BJ (cell line): ENCODE measurements at places on chromosomes 4 and X. TPM values are rescaled to one million over a fixed set of nuclear protein-coding genes. Genes with fewer than 3 reads are reported as not detected.

DNA sequence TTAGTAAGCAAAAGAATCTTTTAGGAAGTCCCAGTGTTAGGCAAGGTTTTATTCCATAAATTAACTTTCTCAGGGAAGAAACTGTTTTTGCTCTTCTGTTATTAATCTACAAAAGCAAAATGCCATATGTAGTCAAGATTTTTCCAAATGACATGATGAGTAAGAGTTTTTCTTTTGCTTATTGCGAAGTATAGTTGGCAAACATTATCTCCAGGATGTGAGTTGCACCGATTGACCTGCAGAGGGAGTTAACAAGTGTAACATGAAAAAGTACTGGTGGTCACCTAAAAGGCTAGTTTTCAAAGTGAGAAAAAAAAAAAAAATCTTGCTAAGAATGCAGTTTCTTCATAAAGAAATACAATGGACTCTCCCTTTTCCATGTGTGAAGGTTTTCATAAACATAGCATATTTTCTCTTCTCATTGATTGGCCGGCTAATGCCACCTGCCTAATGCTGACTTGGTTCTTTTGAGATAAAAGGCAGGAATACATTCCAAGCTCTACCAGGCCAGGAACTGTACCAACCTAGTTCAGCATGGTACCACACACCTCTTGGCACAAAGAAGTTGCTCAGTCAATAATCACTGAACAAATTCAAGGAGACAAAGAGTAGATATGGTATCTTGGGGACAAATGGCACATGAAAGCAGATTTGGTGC is 100.2 kb downstream of the LNX1 start:
- peak; percentile 86 for DNase-seq

DNA sequence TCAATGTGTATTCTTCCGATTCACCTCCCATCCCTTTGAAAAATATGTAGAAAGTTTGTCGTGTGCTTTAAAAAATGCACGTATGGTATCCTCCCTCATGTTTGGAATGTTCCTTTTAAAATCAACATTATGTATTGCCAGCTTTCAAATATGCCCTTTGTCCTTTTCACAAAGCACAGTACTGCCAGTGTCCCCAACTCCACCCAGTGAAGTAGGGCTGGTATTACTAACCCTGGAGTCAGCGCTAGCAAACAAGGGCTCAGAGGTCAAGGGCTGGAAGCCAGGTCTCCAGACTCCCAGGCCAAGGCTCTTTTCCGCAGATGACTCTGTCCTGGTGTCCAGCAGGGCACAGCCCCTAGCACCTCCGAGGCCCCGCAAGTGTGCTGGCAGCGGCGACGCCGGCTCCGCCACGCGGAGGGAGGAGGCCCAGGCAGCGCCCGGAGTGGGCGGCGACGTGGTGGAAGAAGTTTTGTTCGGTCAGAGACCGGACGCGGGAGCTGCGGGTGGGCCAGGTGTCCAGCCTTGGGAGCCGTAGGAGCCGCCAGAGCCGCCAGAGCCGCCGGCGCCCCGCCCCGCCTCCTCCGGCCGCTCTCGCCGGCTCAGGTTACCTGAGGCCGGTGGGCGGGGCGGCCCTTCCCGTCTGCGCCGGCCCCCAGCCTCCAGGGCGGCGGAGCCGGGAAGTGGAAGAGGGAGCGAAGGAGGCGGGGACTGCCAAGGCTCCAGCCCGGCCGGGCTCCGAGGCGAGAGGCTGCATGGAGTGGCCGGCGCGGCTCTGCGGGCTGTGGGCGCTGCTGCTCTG is at the start of gene IL13RA1:
Gene IL13RA1 (plus strand): TSS at position 720 of the 799 bp plus-strand sequence. CDS start 33 bp downstream, at position 753.
- no peak for DNase-seq

GRCh38 chr4:22430626-22431025 is 85.2 kb downstream of the ADGRA3 start:
- DNase-seq = no peak

GRCh38 chr4:84032372-84032771 is 466.7 kb downstream of the NKX6-1 start:
- no peak for DNase-seq

DNA sequence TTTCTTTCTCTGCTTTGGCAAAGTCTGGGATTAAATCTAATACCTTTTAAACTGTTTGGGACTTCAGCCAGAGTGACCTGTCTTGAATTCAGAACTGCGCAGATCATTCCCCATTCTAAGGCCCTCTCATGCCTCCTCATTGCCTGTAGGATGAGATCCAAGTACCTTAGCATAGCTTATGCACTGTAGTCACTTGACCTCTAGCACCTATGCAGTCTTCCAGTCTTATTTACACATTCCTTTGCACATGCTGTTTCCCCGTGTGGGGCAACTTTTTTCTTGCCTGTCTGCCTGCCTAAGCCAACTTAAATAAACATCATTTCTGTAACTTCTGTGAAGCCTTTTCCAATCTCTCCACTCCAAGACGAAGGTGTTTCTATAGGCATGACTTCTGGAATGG is 68.4 kb downstream of the AR start:
- DNase-seq = no peak

GRCh38 chrX:133852837-133853356 is 132.5 kb downstream of the GPC3 start:
- DNase-seq = no peak

DNA sequence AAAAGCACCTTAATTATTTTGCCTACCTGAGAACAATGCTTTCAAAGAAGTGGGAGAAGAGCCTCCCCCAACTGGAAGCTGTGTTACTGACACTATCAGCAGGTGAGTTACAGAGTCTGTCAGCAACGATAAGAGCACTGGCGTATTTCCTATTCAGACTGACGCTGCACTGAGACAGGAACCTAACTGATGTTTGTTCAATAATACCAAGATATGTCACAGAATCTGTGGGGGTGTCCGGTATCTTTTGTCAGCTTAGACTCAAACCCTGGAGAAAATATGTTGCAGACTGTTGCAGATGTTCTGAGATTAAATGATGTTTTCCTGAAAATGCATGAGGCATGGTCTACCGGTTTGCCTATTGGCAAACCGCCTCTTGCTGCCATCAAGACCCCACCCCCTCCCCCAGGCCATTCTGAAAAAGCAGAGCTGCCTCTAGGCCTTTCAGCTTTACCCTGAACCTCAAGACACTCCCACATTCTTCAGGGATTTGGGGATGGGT is 115.2 kb upstream of the KIT start:
- no peak for DNase-seq

DNA sequence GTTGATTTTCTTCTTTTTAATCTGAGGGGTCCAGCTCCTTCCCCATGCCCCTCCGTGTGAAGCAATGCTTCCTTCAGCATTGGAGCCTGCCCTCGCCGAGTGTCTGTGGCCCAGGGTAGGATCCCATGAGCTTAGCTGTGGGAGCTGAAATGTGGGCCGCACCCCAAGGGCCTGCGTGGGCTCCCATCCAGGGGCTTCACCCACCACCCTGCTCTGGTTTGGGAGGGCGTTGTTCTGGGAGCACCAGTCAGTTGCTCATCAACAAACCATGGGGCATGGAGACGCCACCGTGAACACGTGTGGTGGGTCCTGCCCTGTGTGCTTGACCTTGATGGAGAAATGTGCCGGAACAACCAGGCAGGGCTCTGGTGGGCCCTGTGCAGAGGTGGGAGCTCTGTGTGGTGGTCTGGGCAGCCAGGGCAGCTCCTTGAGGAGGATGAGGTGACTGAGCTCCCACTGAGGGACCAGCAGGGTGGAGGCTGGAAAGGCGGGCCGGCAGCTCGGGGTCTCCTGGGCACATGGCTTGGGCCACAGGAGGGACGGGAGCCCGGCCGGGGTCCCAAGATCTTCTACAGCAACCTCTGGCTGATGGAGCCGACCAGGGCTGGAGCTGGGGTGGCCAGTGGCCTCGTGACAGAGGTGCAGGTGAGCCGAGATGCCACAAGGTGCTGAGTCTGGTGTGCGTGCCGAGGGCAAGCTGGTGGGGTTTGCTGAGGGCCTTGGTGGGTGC is 39.6 kb upstream of the NKX1-1 start:
- no peak for DNase-seq

ADAMTS3 gene
- 0.70 and 1.0 TPM in 2 replicates for polyA plus RNA-seq

DNA sequence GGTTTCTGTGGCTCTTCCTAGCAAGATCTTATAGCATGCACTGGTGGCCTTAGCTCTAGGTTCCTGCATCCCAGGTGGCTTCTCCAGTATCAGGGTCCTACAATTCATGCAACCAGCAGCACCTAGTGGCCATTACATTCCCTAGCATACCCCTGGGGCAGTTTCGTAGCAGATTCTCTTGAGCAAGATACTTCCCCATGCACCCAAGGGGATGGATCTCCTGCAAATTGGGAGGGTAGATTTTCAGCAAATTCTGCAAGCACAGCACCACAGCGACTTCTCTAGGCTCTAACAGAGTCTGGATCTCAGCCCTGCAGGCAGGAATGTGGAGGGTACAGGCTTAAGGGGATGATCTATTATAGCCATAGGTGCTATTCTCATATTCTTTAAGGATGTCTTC is 13.1 kb upstream of the SLC9B1 start:
- DNase-seq = no peak

GRCh38 chr4:14783011-14783877 is 219.0 kb upstream of the CPEB2 start:
- no peak for DNase-seq

DNA sequence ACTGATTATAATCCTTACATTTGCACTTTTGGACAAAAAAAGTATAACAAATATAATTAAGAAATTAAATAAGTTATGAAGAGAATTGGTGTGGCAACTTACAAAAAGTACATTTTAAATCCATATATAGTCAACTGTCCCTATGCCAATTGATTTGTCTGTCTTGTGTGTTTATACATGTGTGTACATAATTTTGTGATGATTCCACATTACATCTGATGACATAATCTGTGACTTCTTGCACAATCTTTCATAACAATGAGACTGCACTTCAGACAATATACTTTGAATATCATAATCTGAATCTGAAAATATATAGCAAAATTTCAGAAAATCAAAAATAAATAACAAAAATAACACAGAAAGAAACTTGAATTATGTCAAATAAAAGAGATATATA is 953.4 kb downstream of the FAT4 start:
- DNase-seq = no peak
